Vagina (tissue), 2 donors: ENCODE measurements at places on chromosomes 12 and 14.

- no peak for DNase-seq
These were observed 51.8 kb downstream of the MSRB3 start for GRCh38 chr12:65330331-65330730.

DNA sequence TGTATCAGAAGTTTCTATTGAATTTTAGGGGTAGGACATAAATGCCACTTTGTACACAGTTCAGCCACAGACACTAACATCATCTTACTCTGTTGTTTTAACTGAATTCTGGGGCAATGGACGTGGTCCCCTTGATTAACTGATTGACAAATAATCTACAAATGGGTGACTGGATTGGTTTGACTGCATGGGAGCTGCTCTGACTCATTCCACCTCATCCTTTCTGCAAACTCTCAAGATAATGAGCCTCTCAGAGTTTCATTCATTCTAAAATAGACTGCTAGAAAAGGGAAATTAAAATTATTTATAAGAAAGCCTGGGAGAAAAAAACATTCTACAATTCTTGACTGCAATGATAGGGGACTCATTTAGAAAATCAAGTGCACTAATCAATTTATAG, 570.4 kb upstream of the SEL1L start:
- DNase-seq = no peak

- no peak for DNase-seq
These were observed 67.5 kb downstream of the CHST11 start for GRCh38 chr12:104524034-104524832.

DNA sequence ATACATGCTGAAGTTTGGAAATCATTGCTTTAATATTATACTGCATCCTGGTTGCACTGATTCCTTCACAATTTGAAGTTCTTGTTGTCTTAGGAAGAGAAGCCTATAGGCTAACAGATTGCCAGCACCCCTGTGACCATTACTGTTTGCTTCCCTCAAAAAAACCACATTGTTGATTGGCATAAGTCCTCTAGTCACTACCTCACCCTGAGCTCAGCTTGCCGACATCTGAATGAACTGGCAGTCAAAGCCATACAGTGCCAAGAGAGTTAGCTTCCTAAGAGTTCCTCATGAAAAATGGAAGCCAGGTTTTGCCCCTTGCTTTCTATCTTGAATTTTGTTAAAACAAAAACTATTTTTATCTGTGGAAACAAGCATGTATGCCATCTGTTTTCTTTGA, 276.1 kb downstream of the SYT1 start:
- no peak for DNase-seq

DNA sequence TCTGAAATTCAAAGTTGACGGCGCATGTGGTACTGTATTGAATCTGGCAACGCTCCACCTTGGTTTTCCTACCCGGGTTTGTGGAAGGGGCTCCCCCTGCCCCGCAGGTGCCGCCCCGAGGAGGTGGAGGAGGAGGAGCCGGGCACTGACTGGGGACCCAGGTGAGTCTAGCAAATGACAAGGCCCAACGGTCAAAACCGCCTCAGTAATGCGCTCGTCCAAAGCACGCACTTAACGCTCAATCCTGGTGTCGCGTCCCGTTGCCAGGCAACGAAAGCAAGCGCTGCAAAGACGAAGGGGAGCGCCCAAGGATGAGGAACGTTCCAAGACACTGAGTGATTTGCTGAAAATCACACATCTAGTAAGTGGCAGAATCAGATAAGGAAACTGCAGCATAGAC, 24.0 kb upstream of the CLEC4E start:
- DNase-seq = no peak

DNA sequence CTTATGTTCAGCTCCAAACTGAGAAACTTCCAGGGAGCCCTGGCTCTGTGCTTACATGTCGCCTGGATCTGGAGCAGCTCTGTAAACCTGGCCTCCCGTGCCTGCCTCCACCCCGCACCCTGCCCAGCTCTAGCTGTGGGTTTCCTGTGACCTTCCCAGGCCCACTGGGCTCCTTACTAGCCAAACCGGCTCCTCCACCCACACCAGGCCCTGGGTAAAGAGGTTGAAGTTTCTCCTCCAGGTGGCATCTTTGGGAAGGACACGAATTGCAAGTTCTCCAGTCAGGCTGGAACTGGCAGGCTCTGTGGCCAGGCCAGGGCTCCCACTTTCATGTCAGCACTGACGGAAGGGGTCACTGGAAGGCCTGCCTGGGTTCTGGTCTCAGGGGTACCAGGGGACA, 60.9 kb upstream of the ZFP36L1 start:
- DNase-seq = no peak

GRCh38 chr12:1510056-1510812, 84.1 kb downstream of the FBXL14 start:
- no peak for DNase-seq

DNA sequence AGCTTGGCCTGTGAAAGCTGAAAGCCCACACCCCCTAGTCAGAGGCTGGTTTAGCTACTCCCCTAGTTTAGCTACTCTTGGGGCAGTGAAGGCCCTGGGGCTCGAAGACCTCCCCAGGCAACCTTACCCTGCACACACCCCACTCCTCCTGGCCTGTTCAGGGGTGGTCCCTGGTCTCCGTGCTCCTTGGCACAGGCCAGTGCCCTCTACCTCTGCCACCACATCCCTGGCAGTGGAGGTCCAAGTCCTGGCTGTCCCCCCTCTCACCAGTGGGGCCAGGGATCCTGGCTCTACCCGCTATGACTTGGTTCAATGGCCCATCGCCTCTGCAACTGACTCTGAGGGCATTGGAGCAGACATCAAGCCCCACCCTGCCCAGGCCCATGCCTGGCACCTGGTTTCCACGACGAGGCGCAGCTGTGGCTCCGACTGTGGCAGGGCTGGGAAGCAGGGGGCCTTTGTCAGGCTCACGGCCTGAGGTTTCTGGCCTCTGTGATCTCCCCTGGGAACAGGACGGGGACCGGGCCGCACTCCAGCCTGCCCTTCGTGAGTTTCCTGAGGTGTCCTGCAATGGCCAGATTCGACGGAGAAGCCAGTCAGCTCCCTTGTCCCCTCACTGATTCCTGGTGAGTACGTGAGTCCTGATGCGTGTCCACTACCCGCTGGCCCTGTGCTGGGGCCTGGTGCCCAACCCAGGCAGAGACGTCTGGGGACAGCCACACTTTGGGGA, 5.7 kb downstream of the TMEM121 start:
- DNase-seq = no peak

GRCh38 chr12:76866151-76866567, 12.7 kb downstream of the CSRP2 start:
- no peak for DNase-seq

DNA sequence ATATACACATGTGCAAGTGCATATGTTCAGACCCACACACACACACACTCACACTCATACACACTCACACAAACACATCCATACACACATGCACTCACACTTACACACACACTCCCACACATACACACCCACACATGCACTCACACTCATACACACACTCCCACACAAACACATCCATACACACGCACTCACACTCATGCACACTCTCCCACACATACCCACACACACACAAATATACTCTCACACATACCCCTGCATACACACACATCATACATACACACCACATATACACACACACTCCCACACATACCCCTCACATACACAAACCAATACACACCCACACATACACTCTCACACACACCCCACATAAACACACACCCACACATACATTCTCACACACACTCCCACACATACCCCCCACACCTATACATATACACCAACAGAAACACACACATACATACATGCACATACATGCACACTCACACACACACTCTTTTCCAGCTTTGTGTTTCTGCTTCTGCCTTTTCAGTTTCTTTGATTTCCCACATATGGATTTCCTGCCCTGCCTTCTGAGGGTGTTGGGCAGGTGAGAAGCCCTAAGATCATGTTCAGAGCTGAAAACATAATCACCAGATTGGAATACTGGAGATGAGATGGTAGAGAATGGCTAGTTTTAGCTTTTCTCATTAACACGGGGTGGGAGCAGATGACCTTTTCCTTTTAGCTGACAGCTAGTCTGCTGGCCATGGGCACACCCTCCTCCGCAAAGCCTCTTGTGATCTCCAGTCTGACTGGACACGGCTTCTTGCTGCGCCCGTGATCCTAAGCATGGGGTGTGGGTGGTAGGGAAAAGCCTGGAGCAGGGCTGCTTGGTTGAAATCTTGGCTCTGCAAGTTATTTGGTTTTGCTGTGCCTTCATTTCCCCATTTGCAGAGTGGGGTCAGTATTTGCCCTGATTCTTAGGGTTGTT, 214.0 kb downstream of the CHST11 start:
- no peak for DNase-seq

- DNase-seq = no peak
These were observed 37.5 kb downstream of the WIF1 start for GRCh38 chr12:65083581-65083980.

GRCh38 chr14:61153431-61153830, 127.7 kb downstream of the TMEM30B start:
- DNase-seq = no peak

DNA sequence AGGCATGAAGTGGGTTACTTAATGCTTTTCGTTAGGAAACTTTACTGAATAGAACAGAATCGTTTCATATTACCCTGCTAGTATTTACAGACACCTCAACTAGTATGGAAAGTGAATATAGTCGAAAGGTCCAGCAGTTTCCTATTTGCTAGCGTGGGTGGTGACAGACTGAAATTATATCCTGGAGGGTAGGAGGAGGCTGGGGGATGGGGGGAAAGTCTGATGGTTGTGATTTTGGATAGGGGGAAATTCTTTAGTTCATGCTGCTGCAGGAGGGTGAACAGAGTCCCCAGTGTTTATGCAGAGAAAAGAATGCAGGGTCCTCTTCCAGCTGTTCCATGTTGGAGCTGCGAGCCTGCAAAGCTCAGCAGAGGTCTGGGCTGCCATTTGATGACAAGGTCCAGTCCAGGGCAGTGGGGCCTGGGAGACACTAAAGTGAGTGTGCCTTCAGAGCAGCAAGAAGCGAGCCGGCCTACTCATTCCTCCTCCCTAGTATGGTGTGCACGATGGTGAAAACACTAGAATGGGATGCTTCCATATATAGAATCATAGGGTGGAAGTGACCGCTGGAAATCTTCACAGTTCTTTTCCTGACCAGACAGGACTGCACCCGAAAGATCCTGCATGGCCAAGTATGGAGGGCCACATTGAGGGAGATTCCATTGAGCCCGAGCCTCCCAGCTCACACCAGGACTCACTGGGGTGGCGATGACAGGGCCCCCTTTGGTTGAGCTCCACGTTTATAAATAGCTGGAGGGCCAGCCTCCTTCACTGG, 2.1 kb downstream of the SAMD4A start:
- no peak for DNase-seq

DNA sequence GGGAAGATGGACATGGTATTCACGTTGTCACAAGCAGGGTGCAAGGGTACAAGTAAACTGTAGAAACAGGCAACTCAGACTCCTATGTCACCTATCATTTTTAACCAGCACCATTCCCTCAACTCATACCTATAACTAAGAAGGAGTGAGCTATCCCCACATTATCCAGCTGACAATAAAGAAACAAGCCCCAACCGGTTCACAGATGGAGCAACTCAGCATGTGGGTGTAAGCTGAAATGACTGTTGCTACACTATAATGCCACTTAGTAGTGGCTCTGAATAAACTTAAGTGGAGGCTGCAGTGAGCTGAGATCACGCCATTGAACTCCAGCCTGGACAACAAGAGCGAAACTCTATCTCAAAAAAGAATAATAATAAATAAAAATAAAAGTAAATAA, 829.5 kb upstream of the MDGA2 start:
- DNase-seq = no peak

DNA sequence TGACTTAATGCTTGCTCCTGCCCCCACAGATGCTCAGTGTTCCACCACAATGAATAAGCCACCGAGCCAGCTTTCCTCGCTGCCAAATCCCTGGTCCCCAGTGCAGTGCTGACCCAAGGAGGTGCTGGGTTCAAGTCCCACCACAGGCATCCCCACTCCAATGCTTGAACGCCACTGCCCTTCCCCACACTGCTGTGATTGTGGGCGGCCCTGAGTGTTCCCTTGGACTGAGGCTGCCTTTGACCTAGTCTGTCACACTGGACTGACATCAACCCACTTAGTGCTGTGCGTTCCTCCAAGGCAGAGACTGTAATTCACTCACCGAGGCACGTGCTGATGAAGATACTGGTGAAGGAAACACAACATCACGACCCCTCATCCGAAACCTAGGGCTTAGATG, 83.4 kb upstream of the TMCC3 start:
- DNase-seq = no peak

GRCh38 chr12:91914701-91915100, 230.9 kb downstream of the BTG1 start:
- DNase-seq = no peak

DNA sequence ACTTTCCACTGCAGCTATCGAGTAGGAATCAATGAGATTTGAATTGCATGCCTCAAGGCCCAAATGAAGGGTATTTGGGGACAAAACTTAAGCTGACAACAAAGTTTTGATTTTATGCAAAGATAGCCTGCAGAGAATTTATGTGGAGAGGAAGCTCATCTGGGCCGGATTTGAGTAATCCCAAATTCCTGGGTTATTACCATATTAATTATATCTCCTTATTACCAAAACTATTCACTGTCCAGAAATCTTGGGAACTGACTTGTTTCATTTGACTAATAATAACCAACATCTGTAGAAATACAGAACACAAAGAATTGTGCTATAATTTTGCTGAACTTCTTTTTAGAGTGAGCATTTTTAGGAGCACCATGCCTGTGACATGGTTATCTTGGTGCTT, 70.4 kb downstream of the KITLG start:
- DNase-seq = no peak

DNA sequence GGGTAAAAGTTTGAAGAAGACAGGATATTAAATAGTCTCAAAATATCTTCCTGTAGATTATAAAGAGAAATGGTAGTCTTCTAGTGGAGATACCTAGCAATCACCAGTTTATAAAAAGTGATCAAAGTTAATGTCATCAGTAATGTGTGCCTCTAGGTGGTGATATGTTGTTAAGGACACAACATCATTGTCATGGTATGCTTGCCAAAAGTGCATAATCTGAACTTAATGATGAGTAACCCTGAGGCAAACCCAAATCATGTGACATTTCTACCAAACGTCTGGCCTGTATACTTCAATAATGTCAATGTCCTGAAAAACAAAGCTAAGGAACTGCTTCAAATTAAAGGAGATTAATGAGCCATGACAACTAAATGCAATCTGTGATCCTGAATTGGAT, 214.7 kb downstream of the PHLDA1 start:
- DNase-seq = no peak

- no peak for DNase-seq
These were observed 19.7 kb downstream of the SLC35E3 start for GRCh38 chr12:68765696-68766095.

GRCh38 chr12:67759829-67760228, 111.3 kb downstream of the DYRK2 start:
- DNase-seq = no peak

DNA sequence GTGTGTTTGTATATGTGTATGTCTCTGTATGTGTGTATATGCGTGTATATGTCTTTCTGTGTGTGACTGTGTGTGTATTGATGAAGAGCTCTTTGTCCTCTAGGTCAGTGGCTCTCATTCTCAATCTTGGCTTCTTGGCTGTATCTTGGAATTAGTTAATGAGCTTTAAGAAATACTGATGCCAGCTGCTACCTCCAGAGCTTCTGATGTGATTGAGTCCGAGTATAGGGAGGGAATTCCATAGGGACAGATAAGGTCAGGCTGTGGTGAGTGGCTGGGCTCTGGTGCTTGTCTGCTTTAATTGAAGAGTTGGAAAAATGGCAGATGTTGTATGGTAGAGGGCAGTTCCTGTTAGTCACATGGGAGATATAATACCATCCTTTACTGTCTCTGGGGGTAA, 140.1 kb downstream of the C12orf75 start:
- DNase-seq = no peak
